ENCODE measurements at places on chromosomes 7 and 10. TPM values are rescaled to one million over a fixed set of nuclear protein-coding genes. Genes with fewer than 3 reads are reported as not detected.

- no peak for DNase-seq
Observed at GRCh38 chr7:74003621-74004020, 24.4 kb upstream of the ELN start.

GRCh38 chr10:118300320-118300719 lies 41.8 kb downstream of the FAM204A start:
- DNase-seq, result no peak

DNA sequence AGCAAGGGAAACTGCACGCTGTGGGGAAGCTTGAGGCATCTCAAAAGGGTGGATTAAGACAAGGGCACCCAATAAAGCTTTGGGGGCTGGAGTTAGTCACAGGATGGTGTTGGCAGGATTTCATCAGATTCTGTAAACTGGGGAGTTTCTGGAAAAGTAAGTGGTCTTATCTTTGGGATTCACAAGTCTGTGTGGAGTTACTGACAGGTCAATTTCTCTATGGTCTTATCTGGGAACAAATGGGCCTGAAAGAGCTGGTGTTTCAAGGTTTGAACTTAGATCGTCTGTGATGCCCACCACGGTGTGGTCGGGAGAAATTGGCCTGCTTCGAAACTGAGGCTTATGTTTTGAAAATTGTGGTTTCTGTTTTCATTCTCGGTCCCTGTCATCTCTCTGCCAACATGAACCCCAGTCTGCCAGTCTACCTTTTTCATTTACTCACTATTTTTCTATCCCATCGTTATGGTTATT lies 23.8 kb upstream of the AOAH start:
- DNase-seq, result no peak

- no peak for DNase-seq
Observed at GRCh38 chr7:105975770-105976417, 12.8 kb downstream of the CDHR3 start.

Gene MAT1A
- 1.5 TPM for total RNA-seq

- DNase-seq, result no peak
Observed at GRCh38 chr7:628402-628763, 98.1 kb upstream of the DNAAF5 start.

DNA sequence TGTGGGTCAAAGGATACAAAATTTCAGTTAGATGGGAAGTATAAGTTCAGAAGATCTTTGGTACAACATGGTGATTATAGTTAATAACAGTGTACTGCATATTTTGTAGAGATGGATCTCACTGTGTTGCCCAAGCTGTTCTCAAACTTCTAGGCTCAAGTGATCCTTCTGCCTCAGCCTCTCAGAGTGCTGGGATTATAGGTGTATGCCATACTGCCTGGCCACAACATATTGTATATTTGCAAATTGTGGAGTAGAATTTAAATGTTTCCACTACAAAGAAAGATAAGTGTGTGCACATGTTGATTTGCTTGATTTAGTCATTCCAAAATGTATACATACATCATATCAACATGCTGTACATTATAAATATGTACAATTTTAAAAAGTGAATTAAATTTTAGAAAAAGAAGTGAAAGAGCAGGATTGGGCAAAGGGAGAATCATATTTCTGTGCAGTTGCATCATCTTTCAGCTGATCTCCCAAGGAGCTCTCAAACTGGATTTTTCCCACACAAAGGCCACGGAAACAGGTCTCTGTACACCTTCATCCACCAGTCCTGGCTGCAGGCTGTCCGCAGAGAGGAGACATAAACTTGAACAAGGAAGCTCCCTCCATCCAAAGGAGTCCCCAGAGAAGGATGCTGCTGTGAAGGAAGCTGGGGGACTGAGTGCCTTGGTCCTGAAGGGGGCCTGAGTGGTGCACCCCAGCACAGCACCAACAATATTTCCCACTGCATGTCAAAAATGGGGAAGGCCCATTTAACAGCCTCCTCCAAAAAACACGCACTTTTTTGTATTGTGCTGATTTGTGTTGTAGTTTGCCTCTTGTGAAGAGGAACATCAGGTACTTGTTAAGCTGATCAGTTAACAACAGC lies 217.1 kb upstream of the GHITM start:
- DNase-seq, result no peak

Gene CTAGE4
- 5.9 TPM for total RNA-seq

GRCh38 chr7:34191771-34192479 lies 286.6 kb downstream of the BMPER start:
- DNase-seq, result no peak

GRCh38 chr7:131826960-131827359 lies 270.5 kb upstream of the PODXL start:
- DNase-seq, result no peak
